Stimulated activated CD8-positive, alpha-beta memory T cell treated with anti-CD3 and anti-CD28 coated beads, Interleukin-15, amount 100 ng/mL, for 4 hours (primary cell): ENCODE measurements at places on chromosomes 4 and X.

DNA sequence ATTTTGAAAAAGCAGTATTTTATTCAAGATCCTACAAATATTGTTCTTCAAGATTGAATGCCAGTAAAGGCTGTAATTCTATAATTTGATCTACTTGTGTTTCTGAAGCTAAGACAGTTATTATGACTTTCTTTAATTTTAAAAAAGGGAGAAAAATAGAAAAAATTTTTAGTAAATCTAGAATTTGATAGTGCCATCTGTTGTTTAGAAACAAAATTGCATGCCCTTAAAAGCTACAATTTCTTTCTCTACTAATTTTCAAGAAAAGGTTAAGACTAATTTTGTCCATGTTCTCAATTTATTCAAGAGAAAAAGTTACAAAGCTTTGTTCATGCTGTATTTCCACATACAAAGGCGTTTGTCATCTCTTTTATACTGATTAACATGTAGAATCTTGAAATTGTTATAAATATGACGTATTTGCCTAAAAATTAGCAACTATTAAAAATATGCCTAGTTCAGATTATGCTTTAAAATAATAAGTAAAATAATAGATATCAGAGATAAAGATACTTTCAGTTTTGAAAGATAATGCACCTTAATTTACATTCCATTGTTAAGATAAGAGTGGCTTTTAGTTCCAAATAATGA is 25.6 kb upstream of the MMRN1 start:
- DNase-seq, result no peak

GRCh38 chr4:182141061-182141460 is 102.1 kb upstream of the TENM3 start:
- DNase-seq, result no peak

DNA sequence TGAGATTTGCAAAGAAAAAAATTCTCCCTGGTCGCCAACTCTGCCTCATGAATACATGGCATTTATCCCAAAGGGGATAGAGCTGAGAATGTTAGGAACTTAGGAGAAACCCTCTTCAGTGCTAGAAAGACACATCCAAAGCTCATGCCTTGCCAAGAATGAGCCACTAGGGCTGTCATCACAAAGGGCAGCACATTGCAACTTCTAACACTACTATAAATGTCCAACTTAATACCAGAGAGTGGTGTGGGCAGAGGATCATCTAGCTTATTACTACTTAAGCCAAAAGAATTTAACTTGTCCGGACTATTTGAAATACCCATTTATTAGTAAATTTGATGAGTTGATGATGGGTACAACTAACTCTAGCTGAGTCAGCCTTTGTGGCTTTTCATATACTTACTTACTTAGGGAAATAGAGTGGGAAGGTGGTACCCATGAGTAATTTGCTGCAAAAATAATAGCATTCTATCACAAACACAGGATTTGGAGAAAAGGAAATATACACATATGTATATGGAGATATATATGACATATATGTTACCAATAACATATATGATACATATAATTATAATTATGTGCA is 66.3 kb upstream of the GAB1 start:
- DNase-seq, result no peak

DNA sequence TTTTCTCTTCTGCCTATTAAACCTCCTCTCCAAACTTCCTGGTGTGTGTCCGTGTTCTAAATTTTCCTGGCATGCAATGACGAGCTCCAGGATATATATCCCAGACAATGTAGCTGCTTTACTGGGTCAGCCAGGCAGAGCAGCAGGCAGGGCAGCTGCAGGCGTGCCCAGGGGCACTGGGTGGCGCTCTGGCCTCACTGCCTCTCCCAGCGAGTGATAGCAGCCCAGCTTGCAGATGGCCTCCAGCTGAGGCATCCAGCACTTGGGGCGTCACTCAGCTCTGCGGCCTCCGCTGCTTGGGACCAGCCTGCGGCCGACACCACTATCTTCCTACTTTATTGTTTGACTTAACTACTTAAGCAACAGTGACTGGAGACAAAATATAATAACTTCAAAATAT is 23.0 kb upstream of the UBA6 start:
- no peak for DNase-seq

DNA sequence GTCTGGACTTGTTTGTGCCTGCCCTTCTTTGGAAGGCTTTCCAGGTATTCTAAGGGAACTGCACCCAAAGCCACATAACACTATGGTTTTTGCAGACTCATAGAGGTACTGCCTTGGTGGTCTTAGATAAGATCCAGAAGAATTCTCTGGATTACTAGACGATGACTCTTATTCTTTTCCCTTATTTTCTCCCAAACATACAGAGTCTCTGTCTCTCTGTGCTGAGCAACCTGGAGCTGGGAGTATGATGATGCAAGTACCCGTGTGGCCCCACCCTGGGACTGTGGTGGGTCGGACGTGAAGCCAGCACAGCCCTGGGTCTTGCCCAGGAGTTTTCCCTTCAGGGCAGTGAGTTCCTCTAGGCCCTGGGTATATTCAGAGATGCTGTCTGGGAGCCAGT is 1342.4 kb upstream of the TENM3 start:
- no peak for DNase-seq

GRCh38 chr4:87679449-87680169 is 29.5 kb downstream of the DMP1 start:
- DNase-seq, result no peak

DNA sequence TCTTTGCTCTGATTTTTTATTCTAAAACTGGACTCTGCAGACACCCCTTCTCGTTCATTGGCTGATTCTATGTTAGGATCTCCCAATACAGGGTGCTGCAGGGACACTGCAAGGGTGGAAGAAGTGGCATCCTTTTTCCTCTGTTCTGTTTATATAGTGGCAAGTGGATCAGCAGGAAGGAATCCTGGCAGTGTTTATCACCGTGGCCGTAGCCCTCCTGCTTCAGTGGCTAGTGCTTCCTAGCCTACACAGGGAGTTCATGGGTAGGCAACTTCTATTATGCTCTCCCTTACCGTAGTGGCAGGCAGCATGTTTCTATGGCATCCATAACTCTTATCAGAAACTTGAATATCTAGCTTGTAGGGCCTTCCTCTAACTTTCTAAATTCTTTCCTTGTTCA is 6.4 kb upstream of the AP1AR start:
- no peak for DNase-seq

GRCh38 chr4:135120195-135120594 is 918.6 kb upstream of the PABPC4L start:
- no peak for DNase-seq

DNA sequence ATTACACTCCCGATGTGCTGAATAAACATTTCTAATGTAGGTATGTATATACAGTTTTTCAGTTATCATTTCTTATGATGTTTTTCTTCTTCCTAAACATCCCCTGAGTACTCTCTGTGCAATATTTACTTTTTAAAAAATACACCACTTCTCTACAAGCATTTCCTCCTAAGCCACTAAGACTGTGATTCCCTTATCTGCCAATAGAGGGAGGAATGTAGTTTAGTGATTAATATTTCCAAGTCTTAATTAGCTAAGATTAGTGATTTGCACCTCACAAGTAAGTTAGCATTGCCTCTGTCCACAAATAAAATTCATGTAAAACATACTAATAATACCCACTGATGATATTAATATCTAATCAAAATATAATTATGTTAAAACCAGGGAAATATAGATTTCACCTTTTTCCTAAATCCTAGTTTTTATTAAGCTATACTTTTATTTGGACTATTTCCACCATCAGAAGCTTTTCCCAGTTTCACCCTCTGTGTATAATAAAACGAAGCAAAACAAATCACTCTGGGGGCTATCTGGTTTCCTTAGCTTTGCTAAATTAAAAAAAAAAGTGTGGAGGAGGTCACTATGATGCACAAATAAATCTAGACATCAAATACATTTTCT is 909.1 kb downstream of the FAT4 start:
- no peak for DNase-seq
